ENCODE measurements at places on chromosomes 1 and 21. TPM values are rescaled to one million over a fixed set of nuclear protein-coding genes. Genes with fewer than 3 reads are reported as not detected.
A peak's percentile ranks its signal among the peaks of the same experiment; 100 is the strongest.

CELA3B gene
- 0.47 TPM for polyA plus RNA-seq

LTN1 gene
- polyA plus RNA-seq = 36.9 TPM

SEMA4A gene
- 20.8 TPM for polyA plus RNA-seq

KIF2C gene
- polyA plus RNA-seq = 16.4 TPM

DNA sequence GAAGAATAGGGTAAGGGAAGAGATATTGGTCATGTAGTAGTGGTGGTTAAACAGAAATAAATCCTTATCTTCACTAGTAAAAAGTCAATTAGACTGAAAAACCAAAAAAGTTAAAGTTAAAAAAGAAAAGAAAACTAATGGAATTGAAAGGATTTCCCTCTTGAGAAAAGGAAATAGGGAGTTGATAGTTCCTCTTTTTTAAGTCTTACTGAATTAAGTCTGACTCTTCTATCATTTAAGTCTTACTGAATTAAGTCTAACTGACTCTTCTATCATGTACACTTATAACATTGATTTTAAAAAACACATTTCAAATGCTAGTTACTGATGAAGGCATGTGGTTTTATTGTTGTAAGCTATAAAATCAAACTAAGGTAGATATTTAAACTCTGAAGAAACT, 49.5 kb upstream of the TENT5C start:
- DNase-seq = no peak

- no peak for DNase-seq
Observed at GRCh38 chr1:196461521-196461920, 146.7 kb downstream of the KCNT2 start.

DNA sequence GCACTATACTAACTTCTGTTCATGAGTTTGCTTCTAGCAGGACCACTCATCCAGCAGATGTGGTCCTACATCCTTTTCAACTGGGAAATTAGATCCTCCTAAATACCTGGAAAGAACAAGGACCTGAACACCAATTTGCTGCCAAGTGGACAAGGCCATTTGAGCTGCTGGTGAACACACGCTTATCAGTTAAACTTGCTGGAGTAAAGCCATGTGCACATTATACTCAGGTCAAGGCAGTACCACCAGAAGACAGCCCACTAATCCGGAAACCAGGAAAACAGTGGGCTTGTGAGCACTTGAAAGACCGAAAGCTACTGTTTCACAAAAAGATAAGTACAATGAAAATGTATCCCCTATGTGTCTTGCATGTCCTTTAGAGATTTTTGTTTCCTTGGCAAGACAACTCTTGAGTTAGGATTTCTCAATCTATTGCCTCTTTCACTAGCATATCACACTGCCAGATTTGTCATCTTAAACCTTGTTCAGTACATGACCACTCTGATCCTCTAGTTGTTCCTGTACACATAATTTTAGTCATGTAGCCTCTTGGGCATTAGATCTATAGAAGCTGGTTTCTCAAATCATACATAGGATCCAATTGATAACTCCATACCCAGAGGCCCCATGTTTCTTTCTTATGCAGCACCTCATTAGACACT, 4.5 kb upstream of the REN start:
- no peak for DNase-seq

GRCh38 chr1:232899839-232900238, 50.6 kb upstream of the NTPCR start:
- no peak for DNase-seq

- DNase-seq = no peak
Observed at GRCh38 chr21:16070207-16070651, 340.4 kb downstream of the USP25 start.

GRCh38 chr1:176957603-176958002, 206.9 kb downstream of the ASTN1 start:
- DNase-seq = no peak

DNA sequence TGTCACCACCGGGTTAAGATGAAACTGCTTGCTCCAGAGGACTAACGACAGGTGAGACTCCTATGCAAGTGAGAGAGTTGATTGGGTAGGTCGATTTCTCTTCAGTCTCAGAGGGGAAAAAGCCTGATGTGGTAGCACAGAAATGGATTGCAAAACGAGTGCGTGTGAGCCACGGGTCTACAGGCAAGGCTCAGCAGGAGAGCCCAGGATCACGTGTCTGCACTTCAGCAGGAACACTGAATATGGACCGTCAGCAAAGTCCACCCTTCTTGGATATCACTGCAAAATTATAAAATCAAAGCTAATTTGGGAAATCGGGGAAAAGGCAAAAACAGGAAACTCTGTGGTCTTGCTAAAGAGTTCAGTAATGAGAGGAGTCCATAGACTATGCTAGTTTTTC, 107.7 kb upstream of the ZNF648 start:
- DNase-seq = no peak

GRCh38 chr1:200676829-200677228, 7.1 kb upstream of the DDX59 start:
- no peak for DNase-seq

DNA sequence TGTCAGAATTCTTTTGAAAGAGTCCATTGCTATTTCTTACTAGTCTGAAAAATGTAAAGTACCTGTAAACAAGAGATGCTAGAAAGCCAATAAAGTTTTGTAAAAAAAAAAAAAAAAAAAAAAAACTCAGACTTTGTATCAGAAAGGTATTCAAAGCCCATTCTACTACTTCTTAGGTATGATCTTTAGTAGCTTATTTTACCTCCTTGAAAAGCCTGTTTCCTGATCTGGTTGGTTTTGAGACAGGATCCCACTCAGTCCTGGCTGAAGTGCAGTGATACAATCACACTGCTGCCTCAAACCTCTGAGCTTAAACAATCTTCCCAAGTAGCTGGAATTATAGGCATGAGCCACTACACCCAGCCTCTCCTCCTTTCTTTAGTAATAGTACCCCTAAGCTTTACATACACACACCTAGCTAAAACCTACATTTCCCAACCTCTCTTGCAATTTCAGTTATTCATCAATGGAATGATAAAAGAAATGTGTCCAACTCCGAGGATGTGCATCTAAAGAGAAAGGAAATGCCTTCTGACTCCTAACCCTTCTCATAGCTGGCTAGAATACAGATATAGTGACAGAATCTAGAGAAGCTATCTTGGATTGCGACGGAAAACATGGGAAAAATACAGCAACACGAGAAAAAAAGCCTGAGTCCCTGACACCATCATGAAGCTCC, 30.6 kb downstream of the EPS15 start:
- no peak for DNase-seq

DNA sequence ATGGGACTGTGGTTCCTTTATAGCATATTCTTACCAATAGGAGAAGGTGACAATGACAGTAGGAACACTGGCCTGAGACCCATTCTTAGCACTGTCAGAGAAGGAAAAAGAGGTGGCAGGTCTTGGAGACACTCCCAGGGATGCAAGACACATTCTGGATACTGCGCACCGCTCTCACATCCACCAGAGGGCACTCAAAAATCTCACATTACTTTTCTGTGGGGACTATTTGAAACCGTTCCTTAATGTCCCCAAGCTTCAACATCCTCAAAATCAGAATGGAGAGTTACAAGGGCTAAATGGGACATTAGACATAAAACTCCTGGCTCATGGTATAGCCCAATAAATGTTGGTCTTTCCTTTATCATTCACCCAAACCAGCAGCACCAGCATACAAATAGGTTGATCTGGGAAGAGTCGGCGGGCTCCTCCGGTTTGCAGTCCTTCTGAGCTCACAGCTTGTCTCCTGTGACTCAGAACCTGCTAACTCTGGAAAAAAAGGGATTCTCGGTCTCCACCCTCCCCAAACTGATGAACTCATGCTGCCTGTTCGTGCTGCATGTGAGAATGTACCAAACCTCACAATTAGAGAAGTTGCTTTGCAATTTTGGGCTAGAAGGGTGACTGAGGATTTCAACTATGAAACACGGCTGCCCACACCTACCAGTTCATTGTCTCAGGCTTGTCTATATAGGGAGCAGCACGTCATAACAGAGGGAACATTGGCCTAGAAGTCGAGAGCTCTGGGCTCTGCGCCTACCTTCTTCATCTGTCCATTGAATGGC, 40.2 kb downstream of the IL12RB2 start:
- peak; percentile 39 for DNase-seq
